ENCODE measurements at places on chromosomes 16 and 17. TPM values are rescaled to one million over a fixed set of nuclear protein-coding genes. Genes with fewer than 3 reads are reported as not detected.
A peak's percentile ranks its signal among the peaks of the same experiment; 100 is the strongest.

TAT gene
- total RNA-seq: not detected

CCDC154 gene
- 1.8 TPM for total RNA-seq

- no peak for DNase-seq
These were observed 234.3 kb downstream of the IRX3 start for GRCh38 chr16:54052271-54052670.

ADGRG1 gene
- total RNA-seq: 24.1 TPM

CHRNE gene
- 66.7 TPM for total RNA-seq

KRT24 gene
- total RNA-seq: not detected

DNA sequence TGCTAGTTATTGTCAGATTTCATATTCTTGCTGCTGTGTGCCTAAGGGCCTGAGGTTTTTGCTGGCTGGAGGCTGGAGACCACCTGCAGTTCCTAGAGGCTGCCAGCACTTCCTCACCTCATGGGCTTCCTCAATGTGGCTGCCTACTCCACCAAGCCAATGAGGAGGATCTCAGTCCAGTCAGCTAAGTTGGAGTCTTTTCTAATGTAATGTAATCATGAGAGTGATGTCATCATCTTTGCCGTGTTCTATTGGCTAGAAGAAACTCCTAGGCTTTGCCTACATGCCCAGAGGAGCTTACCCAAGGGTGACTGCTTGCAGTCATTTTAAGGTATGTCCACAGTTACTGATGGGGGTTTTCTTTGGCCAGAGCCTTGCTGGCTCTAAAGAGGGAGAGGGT lies 53.0 kb downstream of the SOCS3 start:
- DNase-seq: no peak

DNA sequence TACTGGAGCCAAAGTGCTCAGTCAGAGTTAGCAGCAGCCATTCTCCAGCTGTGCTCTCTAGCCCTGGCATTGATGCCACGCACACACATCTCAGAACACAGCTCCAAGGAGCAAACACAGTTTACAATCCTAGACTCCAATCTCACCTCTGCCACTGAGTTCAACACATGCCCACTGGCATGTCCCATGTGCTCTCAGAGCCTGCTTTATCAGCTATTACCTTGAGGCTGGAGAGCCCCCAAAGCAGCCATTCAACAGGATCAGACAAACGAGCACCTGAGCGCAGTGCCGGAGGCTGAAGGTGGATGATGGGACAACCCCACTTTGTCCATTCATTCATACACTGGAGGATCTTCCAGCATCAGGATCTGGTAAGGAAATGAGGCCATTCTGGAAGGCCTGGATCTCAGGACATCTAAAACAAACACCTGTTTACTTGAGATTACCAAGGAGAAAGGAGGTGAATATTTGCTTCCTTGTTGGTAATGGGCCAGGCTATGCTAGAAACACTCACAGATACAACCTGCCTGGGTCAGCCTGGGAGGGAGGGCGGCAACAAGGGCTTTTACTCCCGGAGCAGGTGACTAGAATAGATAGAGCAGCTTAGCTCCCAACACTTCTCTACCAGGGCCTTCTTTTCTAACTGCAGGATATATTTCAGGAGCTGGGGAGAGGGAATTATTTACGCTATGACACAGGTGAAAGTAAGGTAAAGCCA lies 25.4 kb downstream of the RANBP10 start:
- DNase-seq: no peak

DNA sequence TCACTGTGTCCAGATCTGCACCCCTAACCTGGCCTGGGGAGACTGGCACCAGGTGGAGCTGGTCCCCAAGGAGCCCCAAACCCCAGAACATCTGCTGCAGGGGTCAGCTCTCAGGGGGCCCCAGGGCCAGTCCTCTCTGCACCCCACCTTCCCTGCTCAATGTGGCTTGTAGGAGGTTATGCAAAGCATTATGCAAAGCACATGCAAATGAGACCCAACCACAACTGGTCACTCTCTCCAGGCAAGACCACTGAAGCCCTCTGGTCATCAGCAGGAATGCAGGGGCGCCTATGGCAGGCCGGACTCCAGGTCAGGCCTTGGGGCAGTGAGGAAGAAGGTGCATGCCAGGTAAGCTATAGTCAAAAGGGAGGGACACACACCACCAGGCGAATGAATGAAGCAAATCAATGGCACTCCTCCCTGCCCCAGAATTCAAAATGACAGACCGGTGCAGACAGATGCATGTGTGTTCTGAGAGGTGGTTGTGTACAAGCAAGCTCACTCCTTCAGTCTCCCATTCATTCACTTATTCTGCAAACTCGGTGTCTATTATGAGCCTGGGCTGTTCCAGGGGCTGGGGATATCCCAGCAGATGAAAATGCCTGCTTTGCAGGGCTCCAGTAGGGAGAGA lies 48.0 kb downstream of the TMEM235 start:
- DNase-seq: no peak

TLCD3B gene
- not detected for total RNA-seq

RGS11 gene
- 23.8 TPM for total RNA-seq

DNA sequence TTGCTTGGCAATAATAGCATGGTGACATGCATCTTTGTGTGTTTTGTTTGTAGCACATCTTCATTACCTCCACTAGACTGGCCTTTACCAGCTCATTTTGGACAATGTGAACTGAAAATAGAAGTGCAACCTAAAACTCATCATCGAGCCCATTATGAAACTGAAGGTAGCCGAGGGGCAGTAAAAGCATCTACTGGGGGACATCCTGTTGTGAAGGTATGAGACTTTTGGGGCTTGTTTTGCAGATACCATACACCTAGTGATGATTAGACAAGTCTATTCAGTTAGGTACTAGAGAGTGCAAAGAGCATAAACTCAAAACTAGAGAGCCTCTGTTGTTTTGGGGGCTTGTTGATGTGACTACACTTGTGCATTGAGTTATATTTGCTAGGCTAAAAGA lies 41.2 kb downstream of the NFATC3 start:
- DNase-seq: no peak

GRCh38 chr17:82373731-82374625 lies 2.4 kb downstream of the UTS2R start:
- no peak for DNase-seq

HS3ST3A1 gene
- 6.7 TPM for total RNA-seq

DNAI2 gene
- total RNA-seq: not detected

TMEM114 gene
- total RNA-seq: not detected

- DNase-seq: no peak
These were observed 470 bp downstream of the DCUN1D3 start for GRCh38 chr16:20899477-20900298.

DNAH9 gene
- 0.47 TPM for total RNA-seq

DNA sequence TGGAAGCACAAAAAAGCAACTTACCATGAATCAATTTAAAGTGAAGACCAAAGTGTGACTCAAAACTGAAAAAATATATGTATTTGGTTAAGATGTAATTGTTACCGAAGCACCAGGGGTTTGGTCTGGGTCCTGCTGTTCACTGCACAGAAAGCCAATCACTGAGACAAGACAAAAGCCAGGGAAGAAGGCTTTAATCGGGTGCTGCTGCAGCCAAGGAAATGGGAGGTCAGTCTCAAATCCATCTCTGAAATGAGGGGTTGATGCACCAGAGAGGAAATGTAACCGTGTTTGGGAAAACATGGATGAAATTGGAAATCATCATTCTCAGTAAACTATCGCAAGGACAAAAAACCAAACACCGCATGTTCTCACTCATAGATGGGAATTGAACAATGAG lies 73.6 kb upstream of the HSBP1 start:
- DNase-seq: no peak

KRTAP3-1 gene
- total RNA-seq: not detected

DNA sequence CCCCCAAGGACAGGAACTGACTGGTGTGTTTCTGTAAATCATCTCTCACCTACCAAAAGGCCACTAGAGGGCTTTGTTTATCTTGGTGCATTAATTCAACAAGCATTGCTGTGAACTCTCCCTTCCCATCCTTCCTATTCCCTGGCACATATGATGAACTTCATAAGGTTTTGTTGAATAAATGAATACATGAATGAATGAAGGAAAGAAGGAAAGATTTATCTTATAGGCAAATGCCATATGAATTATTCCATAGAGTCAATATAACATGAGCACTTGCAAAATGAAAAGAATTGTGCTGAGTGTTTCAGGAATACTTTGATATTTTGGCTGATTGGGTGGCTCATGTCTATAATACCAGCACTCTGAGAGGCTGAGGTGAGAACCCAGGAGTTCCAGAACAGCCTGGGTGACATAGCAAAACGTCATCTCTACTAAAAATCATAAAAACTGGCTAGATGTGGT lies 4.3 kb downstream of the SPDYE4 start:
- DNase-seq: no peak

DNA sequence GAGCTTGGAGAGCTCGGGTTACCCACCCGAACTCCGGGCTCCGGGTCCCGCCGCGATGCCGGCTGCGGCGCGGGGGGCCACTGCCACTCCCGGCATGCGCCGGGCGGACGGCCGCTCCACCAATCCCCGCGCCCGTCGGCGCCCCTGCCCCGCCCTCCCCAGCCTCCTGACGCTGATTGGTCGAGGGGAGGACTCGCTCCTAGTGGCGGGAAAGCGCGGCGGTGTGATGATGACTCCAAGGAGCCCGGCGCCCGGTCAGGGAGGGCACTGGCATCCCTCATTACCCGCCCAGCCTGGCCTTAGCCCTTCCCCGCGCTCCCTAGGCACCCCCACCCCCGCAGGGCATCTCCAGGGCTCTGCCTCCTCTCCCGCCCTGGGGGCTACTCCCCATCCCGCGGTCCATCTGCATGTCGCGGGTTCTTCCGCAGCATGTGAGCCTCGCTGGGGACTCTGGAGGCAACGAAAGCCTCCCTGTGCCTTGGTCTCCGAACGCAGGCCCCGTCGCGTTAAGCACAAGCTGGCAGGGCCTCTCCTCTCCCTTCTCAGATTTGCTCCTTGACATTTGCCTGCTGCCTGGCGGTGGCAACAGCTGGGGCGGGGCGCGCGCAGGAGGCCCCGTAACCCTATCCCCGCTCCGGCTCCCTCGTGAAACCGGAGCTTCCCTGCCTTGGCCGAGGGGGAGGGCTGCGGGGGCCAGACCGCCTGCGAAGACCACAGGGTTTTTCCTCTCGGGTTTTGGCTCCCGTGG lies 1.7 kb downstream of the ATP2A1 start:
- DNase-seq: peak; percentile 96

Data from right cardiac atrium (tissue), 5 donors.